Erythroblast (primary cell): ENCODE measurements at places on chromosomes 5 and 9.

- no peak for DNase-seq
Observed at GRCh38 chr9:132003319-132003704, 76.4 kb downstream of the MED27 start.

- DNase-seq, result no peak
Observed at GRCh38 chr5:40223884-40224402, 455.8 kb upstream of the PTGER4 start.

- no peak for DNase-seq
Observed at GRCh38 chr5:321726-322251, 275 bp downstream of the AHRR start.

GRCh38 chr9:89388084-89388867 is 70.0 kb downstream of the SECISBP2 start:
- no peak for DNase-seq

- no peak for DNase-seq
Observed at GRCh38 chr9:136564379-136564988, 18.6 kb upstream of the NOTCH1 start.

DNA sequence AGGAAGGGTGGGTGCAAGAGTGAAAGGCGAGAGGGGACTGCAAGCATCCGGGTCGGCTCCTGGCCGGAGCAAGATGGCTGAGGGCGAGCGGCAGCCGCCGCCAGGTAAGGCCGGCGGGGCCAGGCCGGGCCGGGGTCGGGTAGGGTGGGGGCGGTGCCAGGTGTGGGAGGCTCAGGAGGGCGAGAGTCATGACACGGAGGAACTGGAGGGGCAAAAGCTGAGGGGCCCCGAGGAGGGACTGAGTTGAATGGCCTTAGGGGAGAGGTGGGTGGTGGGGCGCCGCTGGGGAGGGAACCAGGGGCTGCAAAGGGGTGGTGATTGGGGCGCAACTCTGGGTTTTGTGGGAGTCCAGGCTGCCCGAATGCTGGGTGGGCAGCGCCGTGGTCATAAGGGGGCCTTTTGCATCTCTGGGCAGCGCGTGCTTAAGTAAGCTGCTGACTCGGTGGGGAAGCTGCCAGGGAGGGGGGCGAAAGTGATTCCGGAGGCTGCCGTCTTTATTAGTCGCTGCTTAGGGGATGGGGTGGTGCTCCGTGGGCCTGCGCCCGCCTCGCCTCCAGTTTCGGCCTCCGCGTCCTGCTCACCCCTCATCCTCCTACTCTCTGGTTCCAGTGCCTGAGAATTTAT is 425 bp downstream of the PTPA start:
- DNase-seq, result peak; percentile 71

GRCh38 chr9:12723409-12724028 is 30.3 kb downstream of the TYRP1 start:
- DNase-seq, result no peak

DNA sequence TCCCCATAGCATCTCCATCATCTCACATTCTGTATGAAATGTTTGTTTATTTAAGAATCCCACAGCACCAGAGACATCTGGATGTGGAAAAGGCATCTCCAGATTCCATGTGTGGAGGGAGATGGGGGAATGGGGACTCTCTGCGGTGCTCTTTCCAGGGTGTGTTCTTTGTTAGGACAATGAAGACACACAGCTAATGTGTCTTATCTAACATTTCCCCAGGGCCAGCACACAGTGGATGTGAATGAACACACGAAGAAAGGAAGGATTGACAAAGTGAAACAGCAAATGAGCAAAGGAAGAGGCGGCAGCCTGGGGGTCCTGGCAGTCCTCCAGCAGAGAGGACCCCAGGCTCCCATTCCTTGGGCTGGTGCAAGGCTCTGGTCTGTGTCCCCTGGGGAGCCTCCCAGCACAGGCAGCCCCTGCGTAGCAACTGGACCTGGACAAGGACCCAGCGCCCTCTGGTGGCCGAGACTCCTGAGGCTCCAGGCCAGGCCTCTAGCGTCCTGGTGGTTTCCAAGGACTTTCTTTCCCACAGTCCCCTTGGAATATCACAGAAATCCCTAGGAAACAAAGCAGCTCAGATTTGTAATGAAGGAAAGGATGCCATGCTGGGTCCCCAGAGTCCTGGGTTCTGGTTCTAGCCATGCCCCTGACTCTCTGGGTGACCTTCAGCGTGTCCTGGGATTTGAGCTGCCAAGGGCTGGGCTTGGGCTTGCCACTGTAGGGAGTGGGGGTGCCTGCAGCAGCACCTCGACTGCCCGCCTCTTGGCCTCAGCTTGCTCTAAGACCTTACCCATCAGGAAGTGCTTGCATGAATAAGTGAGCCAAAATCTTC is 3.5 kb upstream of the PDLIM7 start:
- DNase-seq, result peak; percentile 79

DNA sequence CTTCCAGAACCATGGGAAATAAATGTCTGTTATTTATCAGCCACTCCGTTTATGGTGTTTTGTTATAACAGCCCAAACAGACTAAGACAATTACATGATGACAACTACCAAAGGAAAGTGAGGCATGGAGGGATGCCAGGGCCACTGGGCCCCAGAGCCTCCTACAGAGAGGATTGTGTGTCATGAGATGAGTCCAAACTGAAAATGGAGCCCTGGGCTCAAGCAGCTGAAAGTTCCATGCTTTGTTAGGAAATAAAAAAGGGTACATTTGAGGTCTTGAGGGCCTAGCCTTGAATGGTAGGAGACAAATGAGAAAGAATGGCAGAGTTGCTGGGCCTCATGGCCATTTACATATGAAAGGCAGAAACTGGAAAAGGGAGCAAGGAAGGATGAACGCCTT is 586.5 kb downstream of the CETN3 start:
- no peak for DNase-seq

- DNase-seq, result no peak
Observed at GRCh38 chr9:116280529-116280928, 126.9 kb downstream of the PAPPA start.

DNA sequence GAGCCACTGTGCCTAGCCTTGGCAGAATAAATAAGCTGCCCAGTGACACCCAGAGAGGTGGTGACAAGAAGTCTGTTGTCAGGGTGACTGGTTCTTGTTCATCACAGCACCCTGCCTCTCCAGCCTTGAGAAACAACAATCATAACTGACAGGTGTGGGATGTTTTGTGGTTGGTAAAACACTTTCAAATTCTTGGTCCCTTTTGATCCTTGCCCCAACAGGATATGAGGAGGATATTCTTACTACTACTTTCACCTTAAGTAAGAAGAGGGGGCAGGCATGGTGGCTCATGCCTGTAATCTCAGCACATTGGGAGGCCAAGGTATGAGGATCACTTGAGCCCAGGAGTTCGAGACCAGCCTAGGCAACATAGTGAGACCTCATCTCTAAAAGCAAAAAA is 14.2 kb upstream of the FRRS1L start:
- no peak for DNase-seq

- peak; percentile 15 for DNase-seq
Observed at GRCh38 chr5:6722015-6722414, 8.8 kb downstream of the TENT4A start.

- no peak for DNase-seq
Observed at GRCh38 chr9:4214486-4214885, 85.4 kb downstream of the GLIS3 start.

- peak; percentile 35 for DNase-seq
Observed at GRCh38 chr9:98790134-98790841, 6.1 kb downstream of the ANKS6 start.

DNA sequence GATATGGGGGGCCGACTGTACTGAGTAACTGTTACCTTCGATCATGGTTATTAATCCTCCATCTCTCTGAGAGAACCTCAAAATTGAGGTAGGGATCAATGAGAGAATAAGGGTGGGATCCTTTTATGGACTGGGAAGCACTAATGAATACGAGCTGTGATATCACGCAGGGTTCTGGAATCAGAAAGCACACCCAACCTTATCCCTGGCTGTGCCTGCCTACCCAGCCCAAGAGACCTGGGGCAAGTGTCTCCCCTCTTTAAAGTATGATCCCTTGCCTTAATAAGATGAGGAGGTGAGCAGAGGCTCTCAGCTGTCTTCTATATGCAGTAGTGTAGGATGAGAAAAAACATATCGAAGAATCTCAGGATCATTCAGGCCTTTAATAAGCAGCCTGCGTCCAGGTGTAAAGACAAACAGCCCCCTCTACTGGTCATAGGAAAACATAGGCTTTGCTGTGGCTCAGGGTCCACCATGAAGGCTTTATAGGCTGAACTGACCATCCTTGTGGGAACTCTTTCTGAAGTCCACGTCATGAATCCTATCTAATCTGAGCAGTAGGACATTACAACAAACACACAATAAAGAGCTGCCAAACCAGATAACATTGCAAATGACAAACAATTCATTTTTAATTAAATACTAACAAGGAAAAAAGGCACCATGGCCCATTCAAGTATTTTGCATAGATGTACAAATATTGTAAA is 16.8 kb downstream of the NIPAL4 start:
- DNase-seq, result peak; percentile 73

GRCh38 chr5:18745988-18746615 is 1111.8 kb downstream of the TAF11L14 start:
- DNase-seq, result peak; percentile 69

DNA sequence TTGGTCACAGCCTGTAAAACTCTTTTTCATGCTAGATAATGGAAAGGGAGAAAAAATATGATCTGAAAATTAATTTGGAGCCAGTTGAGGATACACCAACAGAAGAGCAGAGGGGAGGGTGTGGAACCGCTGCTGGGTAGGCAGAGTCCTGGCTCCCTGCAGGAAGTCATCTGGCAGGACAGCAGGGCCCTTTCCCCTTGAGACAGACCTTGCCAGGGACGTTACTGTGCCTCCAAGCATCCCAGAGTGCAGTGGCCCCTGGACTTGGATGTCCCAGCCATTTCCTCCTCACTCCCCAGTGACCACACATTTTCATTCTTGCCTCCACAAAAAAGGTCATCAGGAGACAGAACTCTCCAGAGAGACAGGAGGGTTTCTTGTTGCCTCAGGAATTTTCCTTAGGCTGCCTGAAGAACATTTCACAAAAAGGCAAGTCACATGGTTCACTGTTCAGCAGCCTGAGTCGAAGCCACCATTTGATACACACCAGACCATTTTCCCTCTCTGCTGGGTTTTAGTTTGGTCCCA is 5.9 kb downstream of the TRPM3 start:
- no peak for DNase-seq

- DNase-seq, result no peak
Observed at GRCh38 chr9:128344931-128345605, 4.7 kb downstream of the SLC27A4 start.

GRCh38 chr9:91929331-91929730 is 20.7 kb downstream of the ROR2 start:
- DNase-seq, result no peak

DNA sequence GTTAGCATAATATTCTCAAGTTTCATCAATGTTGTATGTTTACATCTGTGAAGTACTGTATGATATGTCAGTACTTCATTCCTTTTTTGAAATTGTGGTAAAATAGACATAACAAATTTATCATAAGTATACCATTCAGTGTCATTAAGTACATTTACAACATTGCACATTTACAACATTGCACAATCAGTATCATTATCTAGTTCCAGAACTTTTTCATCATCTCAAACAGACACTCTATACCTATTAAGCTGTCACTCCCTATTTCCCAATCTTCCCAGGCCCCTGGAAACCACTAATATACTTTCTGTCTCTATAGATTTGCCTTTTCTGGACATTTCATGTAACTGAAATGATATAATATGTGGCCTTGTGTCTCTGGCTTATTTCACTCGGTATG is 75.1 kb upstream of the ATG10 start:
- DNase-seq, result no peak

GRCh38 chr5:112479418-112479817 is 60.3 kb upstream of the EPB41L4A start:
- no peak for DNase-seq

DNA sequence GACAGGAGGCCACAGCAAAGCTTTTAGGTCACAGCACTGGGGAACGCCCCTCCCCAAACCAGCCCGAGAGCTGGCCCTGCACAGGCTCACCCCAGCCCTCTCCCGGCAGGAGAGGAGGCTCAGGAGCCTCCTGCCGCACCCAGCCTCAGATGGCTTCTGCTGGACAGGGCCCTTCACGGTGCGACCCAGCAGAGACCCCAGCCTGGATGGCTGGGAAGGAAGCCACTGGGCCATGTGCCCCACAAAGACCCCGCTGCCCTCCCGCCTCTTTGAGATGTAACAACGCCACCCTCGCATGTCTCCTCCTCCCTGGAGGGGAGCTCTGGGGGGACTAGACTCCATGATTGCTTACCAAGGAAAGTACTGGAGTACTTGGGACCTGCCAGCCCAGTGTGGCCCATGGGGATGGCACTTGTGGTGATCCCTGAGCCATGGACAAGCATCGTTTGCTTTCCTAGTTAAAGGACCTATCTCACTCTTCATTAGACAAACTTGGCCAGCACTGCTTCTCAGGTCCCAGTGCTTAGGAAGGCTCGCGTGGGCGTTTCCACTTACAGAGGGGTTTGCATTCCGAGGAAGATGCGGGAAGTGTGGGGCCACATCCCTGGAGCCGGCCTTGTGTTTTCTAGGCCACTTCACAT is 9.0 kb downstream of the MYMK start:
- DNase-seq, result no peak

GRCh38 chr5:593511-593910 is 18.6 kb upstream of the CEP72 start:
- no peak for DNase-seq

DNA sequence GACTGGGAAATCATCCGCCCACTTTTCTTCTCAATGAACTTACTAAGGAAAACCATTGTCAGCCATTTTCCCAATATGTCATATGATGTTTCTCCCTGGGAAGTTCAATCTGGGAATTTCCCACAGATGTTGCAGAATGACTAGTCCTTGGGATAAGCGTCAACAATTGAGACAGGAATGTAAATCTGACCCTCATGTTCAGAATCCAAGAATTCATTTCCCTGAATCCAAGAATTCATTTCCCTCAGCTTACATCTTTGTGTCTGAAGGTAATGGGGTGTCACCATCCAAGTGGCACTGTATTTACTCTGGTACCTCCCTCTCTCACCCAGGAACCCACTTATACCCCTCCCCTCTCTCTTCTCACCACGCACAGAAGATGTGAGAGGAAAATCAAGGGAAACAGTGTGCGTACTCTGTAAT is 7.4 kb downstream of the KLF9 start:
- DNase-seq, result no peak

- DNase-seq, result peak; percentile 8
Observed at GRCh38 chr9:37447111-37447510, 18.1 kb downstream of the ZBTB5 start.

- DNase-seq, result peak; percentile 18
Observed at GRCh38 chr5:87121304-87122150, 146.2 kb upstream of the RASA1 start.

GRCh38 chr9:136722093-136722968 is 10.0 kb downstream of the DIPK1B start:
- no peak for DNase-seq

- DNase-seq, result no peak
Observed at GRCh38 chr5:97097326-97098230, 44.8 kb downstream of the LIX1 start.

DNA sequence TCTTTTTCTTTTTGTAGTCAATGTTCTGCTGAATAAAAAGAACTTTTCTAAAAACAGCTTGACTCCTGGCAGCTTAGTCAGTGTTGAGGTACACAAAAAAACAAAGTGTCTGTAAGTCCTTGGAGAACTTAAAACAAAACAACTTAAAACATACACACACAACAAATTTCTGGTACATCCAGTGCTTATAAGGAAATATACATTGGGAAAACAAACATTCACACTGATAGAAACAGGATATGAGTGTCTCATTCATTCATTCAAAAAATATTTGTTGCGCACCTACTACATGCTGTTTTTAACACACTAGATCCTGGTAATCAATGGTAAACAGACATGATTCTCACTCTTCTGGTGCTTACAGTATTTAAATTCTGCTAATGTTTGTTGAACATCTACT is 27.4 kb upstream of the MEGF9 start:
- DNase-seq, result no peak

GRCh38 chr5:80504833-80505232 is 16.9 kb downstream of the FAM151B start:
- no peak for DNase-seq
